ENCODE measurements at places on chromosomes 11 and 22.

DNA sequence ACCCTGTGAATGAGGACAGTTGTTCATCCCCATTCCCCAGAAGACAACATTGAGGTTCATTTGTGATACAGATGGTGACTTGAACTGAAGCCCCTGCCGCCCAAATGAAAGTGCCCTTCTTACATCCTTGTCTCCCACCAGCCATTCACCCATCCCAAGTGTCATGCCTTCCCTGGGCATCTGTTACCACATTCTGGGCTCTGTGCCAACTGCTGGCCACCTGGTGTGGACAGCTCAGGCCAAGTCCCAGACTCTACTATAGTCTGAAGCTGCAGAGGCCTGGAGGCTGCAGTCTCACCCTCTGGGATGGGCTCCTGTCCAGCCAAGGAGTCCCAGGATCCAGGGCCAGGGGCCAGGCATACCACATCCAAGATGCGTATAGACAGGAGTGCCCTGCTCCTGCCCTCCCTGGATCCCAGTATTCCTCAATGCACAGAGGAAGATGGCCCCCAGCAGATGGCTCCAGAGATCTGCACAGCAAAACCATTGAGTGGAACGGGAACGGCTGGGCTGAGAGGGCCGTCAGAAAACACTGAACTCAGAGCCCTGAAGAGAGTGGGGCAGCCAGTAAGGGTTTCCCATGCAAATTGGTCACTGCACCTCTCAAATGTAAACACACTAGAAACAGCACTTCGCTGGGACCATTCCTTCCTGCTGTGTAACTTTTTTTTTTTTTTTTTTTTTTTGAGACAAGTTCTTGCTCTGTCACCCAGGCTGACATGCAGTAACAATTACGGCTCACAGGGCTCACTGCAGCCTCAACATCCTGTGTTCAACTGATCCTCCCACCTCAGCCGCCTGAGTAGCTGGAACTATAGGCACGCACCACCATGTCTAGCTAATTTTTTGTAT, 22.8 kb downstream of the ARRB1 start:
- no peak for DNase-seq

GRCh38 chr11:117375960-117376359, 48.3 kb downstream of the CEP164 start:
- DNase-seq = no peak

DNA sequence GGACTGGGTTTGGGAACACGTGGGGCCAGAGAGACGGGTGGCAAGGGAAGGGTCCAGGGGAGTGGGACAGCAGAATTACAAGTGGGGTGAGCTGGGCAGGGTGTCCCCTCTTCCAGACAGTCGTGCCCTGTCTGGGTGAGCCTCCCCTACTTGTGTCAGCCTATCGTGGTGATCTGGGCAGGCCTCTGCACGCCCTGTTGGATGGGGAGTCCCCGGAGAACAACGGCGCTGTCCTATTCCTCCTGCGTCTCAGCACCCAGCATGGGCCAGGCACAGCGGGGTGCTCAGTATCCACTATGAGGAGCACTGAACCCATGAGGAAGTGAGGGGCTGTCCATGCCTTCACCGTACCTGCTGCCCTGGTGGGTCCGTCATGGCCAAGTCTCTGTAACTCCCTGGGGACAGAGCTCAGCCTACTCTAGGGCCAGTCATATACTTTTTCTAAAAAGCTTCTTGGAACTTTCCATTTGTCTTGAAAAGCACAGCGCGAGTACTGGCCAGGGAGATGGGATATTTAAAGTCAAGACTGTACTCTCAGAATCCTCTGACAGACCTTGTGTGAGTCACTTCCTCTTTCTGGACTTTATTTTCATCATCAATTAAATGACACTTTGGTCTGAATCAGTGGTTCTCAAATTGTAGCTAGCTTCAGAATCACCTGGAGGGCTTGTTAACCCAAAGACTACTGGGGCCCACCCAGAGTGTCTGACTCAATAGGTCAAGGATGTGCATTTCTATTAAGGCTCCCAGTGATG, 81.7 kb upstream of the NECTIN1 start:
- no peak for DNase-seq

- no peak for DNase-seq
These were observed 322.7 kb upstream of the PLET1 start for GRCh38 chr11:112583261-112583893.

GRCh38 chr11:109794501-109794900, 298.7 kb upstream of the ZC3H12C start:
- no peak for DNase-seq

GRCh38 chr11:93532806-93533205, 10.4 kb downstream of the SMCO4 start:
- no peak for DNase-seq

GRCh38 chr11:8241373-8242117, 22.1 kb downstream of the LMO1 start:
- DNase-seq = no peak
